ENCODE measurements at places on chromosomes 7 and 10. TPM values are rescaled to one million over a fixed set of nuclear protein-coding genes. Genes with fewer than 3 reads are reported as not detected.

STEAP1 gene
- total RNA-seq: 83.4 TPM

FAM20C gene
- total RNA-seq: 18.2 TPM

ITIH5 gene
- total RNA-seq: 0.09 TPM

SLC26A3 gene
- not detected for total RNA-seq

ELFN1 gene
- total RNA-seq: 3.8 TPM

TMEM213 gene
- total RNA-seq: 0.33 TPM

TMEM176A gene
- total RNA-seq: not detected

SVIL gene
- 97.7 TPM for total RNA-seq

KCNK18 gene
- total RNA-seq: not detected

R3HCC1L gene
- 10.8 TPM for total RNA-seq

LLCFC1 gene
- not detected for total RNA-seq

SPAM1 gene
- not detected for total RNA-seq

IKZF1 gene
- not detected for total RNA-seq

SCIN gene
- 0.25 TPM for total RNA-seq

LGI1 gene
- total RNA-seq: 0.16 TPM

FRMPD2 gene
- not detected for total RNA-seq

AKR1C1 gene
- total RNA-seq: 116 TPM

GSTO1 gene
- total RNA-seq: 260 TPM

SLC18A2 gene
- total RNA-seq: under 0.01 TPM

CDC14C gene
- total RNA-seq: not detected

SYCE1 gene
- 0.09 TPM for total RNA-seq

PDK4 gene
- total RNA-seq: 0.72 TPM

RELN gene
- 7.5 TPM for total RNA-seq

VENTX gene
- total RNA-seq: not detected

PNLIPRP1 gene
- not detected for total RNA-seq

IGF2BP3 gene
- 2.9 TPM for total RNA-seq

C7orf57 gene
- 0.09 TPM for total RNA-seq

APBB1IP gene
- 5.9 TPM for total RNA-seq

WDR86 gene
- total RNA-seq: 17.7 TPM

SPDYE16 gene
- 0.09 TPM for total RNA-seq

SEMA3E gene
- 0.98 TPM for total RNA-seq

SPDYE6 gene
- total RNA-seq: not detected

PDLIM1 gene
- total RNA-seq: 30.0 TPM

CHAT gene
- total RNA-seq: not detected

PALD1 gene
- 0.18 TPM for total RNA-seq

Measured in fibroblast of the aortic adventitia (primary cell).